ENCODE measurements at places on chromosomes 4 and X.

- no peak for DNase-seq
Measured at GRCh38 chr4:90824266-90825150, 697.3 kb downstream of the CCSER1 start.

DNA sequence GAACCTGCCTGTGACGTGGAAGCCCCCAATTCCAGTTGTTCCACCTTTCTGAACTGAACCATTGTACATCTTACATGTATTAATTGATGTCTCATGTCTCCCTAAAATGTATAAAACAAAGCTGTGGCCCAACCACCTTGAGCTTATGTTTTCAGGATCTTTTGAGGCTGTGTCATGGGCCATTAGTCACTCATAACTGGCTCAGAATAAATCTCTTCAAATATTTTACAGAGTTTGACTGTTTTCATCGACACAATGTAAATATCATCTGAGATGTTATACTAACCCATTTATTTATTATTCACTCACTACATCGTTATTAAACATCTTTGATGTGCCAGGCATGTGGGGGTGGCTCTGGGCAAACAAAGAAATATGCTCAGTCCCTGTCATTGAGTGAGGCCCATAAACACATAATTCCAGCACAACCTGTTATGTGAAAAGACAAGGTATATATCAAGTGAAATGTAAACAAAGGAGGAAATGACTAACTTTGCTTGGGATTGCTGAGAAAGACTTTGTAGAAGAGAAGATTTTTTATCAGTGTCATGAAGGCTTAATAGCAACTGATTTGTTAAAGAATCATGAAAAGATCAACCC, 34.5 kb upstream of the PPM1K start:
- DNase-seq, result no peak

- DNase-seq, result no peak
Measured at GRCh38 chrX:123476611-123477219, 256.1 kb downstream of the THOC2 start.

- DNase-seq, result no peak
Measured at GRCh38 chr4:173413036-173413435, 14.1 kb upstream of the SCRG1 start.

DNA sequence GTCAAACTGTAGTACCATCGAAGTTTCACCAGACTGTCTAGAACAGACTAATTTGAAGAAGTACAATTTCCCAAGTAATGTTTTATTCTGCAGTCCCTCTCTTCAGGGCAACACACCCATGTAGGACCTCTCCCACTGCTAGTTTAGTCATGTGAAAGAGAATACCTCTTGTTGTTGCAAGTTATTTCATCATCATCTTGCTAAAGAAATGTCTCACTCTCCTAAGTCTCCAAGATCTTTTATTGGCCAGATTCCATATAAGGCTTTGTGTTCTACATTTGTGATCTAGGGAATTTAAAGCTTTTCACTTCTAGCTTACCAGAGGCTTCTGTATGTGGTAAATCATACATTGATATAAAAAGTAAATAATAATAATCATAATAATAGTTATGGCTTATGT, 745.3 kb upstream of the MAGEB2 start:
- no peak for DNase-seq

- peak; percentile 33 for DNase-seq
Measured at GRCh38 chrX:50877310-50877709, 33.2 kb upstream of the BMP15 start.

DNA sequence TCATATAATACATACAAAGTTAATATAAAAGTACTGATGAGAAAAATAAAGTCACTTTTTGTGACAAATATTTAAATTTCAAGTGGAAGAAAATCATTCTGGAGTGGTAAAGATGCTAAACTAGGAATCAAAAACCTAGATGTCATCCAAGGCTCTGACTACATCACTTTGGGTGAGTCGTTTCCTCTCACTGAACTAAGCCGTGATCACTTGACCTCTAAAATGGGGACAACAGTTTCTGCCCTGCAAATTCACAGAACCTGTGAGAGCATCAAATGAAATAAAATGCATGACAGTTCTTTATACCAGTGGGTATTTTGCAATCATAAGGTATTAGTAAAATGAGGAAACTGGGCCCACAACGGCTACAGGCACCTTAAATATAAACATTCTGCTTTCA, 63.8 kb downstream of the PRDM5 start:
- DNase-seq, result no peak

- DNase-seq, result no peak
Measured at GRCh38 chrX:19576742-19577141, 61.4 kb upstream of the MAP3K15 start.

GRCh38 chr4:141255016-141255415, 34.3 kb downstream of the ZNF330 start:
- no peak for DNase-seq

- no peak for DNase-seq
Measured at GRCh38 chr4:39286263-39286662, 79.9 kb downstream of the RFC1 start.

GRCh38 chr4:33188733-33189132, 2468.6 kb downstream of the PCDH7 start:
- DNase-seq, result no peak

DNA sequence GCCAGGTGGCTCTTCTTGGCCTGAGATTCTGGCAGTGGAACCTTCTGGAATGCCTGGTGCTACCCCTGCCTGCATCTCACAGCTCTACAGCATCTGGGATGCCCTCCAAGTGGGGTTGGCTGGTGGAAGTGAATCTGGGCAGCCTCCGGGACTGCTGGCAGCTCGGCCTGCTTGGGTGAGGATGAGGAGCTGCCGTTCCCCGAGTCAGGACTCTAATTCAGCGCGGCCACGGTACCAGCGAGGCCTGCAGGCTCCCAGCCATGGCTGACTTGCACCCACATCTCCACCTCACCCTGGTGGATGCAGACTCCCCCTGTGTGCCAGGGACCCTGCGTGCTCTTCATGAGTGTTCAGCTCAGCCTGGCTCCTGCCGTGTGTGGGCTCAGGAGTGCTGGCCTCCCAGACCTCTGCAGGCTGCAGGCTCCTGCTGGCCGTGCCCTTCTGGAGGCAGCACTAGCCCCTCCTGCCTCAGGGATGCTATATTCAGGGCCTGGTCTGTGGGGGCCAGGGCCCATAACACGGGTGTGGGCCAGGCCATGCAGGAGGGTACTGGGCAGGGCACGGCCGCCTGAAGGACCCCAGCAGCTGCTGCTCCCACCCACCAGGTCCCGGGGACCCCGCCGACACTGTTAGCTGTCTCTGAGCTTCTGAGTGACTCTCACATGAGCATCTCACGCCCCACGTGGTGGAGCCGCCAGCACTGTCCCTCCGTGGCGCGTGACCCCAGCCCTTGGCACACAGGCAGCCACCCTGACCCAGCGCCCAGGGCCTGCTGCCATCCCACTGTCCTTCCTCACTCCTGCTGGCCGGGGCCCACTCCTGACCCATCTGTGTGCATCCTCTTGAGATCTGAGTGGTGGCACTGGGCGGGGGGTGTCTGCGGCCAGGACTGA, 10.6 kb downstream of the UVSSA start:
- DNase-seq, result no peak

GRCh38 chr4:61293707-61294400, 93.7 kb downstream of the ADGRL3 start:
- no peak for DNase-seq

- no peak for DNase-seq
Measured at GRCh38 chrX:110414273-110414672, 55.6 kb downstream of the RTL9 start.

GRCh38 chrX:43808231-43808630, 74.0 kb downstream of the MAOB start:
- DNase-seq, result no peak

DNA sequence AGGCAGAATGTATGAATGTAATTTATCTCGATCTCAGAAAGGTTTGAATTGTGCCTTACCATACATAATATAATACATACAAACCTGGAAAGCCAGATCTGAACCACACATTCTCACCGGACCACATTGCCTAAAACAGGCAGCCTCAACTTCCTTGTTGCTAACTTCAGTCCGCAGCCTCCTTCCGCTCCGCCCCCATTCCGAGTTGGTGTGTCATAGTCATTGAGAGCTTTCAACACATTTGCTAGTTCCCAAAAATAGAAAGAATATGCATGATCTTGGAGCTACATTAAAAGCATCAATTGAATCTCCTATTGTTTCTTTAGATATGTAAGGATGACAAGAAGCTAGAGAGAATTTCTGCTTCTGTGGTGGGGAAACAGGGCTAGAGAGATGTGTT, 127.2 kb downstream of the ARHGEF9 start:
- peak; percentile 53 for DNase-seq

- no peak for DNase-seq
Measured at GRCh38 chrX:48736303-48736702, 25.2 kb upstream of the GLOD5 start.

GRCh38 chr4:110540982-110541451, 65.1 kb downstream of the ENPEP start:
- peak; percentile 68 for DNase-seq

- DNase-seq, result no peak
Measured at GRCh38 chr4:7470522-7471128, 35.9 kb upstream of the PSAPL1 start.

DNA sequence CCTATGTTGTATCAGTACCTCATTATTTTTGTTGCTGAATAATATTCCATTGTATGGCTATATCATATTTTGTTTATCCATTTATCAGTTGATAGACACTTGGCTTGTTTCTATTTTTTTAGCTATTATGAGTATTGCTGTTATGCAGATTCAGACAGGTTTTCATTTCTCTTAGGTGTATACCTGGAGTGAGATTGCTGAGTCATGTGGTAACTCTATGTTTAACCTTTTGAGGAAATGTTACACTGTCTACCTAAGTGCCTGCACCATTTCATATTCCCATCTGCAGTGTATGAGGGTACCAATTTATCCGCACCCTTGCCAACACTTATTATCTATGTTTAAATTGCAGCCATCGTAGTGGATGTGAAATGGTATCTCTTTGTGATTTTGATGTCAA, 43.0 kb upstream of the SH3RF1 start:
- no peak for DNase-seq

- DNase-seq, result no peak
Measured at GRCh38 chrX:133151336-133151735, 54.4 kb upstream of the USP26 start.
